GM23338 (cell line): ENCODE measurements at places on chromosomes 4 and X. TPM values are rescaled to one million over a fixed set of nuclear protein-coding genes. Genes with fewer than 3 reads are reported as not detected.

DNA sequence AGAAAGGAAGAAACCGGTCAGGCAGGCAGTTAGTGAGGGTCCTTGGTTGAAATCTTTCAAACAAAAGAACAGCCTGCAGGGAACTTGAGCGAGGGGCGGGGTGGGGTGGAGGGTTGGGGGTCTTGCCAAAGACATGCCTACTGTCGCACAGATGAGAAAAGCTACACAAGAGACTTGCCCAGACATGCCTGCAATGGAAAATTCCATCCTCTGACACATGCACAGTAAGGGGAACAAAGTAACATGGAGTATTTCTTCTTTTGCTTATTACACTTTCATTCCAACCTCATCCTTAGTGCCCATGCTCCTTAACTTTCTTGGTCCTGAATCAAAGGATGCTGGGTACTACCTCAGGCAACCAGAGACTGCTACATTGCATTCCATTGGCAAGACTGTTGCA lies 1491.2 kb downstream of the STIM2 start:
- H3K27me3 ChIP-seq: no peaks in the 10 kb centered on the region
- H3K4me1 ChIP-seq: 0 out of 2 replicates have a peak, but pooled peaks cover 5% of the 10 kb centered on the region
- DNase-seq: no peak

The CUL4B gene
- 42.9 and 44.5 TPM in 2 replicates for total RNA-seq

The SUPT20HL1 gene
- not detected in 2 replicates for total RNA-seq

GRCh38 chr4:56434599-56435139 lies 746 bp downstream of the PPAT start:
- H3K27ac ChIP-seq: peak overlapping the region; percentile 93
- H3K27me3 ChIP-seq: no peaks in the 10 kb centered on the region
- peak overlapping the region; percentile 99 for H3K4me3 ChIP-seq
- H3K4me1 ChIP-seq: peaks cover 20% of the 10 kb centered on the region
- DNase-seq: peak; percentile 56
